ENCODE measurements at places on chromosomes 4 and X.

DNA sequence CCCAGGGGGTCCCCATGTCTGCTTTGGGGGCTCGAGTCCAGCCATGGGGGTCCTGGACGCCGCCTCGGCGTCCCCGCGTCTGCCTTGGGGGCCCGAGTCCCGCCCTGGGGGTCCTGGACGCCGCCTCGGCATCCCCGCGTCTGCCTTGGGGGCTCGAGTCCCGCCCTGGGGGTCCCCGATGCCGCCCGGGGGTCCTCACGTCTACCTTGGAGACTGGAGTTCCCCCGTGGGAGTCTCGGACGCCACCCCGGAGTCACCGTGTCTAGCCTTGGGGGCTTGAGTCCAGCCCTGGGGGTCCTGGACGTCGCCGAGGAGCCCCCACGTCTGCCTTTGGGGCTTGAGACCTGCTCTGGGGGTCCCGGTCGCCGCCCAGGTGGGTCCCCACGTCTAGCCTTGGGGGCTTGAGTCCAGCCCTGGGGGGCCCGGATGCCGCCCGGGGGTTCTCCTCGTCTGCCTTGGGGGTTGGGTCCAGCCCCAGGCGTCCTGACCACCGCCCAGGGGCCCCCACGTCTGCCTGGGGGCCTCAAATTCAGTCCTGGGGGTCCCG lies 1.1 kb upstream of the GTPBP6 start:
- DNase-seq = no peak

DNA sequence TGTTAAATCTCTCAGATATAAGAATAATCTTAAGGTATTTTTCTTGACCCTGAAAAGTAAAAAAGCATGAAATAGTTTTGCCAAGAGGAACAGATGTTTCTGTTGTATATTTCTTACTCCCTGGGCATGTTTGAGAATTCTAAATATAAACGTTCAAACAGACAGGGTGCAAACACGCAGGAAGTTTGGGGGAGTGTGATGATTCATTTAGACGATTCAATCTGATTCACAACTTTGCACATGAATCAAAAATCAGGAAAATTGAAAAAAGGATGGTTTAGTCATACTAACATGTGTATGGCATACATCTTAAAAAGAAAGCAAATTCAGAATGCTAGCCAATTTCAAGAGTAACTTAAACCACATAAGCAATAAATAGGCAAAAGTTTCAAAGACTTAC lies 340.3 kb upstream of the GRID2 start:
- DNase-seq = no peak

DNA sequence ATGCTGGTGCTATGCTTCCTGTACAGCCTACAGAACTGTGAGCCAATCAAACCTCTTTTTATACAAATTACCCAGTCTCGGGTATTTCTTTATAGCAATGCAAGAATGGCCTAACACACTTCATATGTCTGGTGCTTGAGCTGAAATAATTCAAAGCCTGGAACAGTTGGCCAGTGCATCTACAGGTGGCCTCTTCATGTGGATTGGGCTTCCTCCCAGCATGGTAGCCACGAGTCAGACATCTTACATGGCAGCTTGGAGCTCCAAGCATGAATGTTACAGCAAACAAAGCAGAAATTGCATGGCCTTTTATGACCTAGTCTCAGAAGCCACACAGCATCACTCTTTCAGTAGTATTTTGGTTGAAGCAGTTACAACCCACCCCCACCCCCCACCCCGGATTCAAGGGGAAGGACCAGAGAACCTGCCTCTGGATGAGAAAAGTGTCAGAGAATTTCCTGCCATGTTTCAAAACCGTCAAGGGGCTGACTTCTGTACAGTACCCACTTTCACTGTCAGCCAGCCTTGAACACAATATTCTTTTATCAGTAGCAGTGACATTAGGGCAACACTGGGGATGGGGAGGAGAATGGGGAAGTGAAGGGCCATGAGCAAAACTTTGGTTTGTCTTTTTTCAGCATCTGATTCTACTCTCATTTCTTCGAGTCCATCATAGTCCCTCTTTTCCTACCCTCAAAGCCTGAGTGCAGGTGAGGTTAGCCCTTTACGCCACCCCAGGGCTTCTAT lies 368.7 kb downstream of the BCOR start:
- no peak for DNase-seq

GRCh38 chr4:48033825-48034413 lies 17.3 kb downstream of the NIPAL1 start:
- no peak for DNase-seq

GRCh38 chr4:60485276-60485675 lies 714.9 kb upstream of the ADGRL3 start:
- no peak for DNase-seq

GRCh38 chr4:2938906-2939305 lies 24.3 kb downstream of the NOP14 start:
- peak; percentile 6 for DNase-seq

DNA sequence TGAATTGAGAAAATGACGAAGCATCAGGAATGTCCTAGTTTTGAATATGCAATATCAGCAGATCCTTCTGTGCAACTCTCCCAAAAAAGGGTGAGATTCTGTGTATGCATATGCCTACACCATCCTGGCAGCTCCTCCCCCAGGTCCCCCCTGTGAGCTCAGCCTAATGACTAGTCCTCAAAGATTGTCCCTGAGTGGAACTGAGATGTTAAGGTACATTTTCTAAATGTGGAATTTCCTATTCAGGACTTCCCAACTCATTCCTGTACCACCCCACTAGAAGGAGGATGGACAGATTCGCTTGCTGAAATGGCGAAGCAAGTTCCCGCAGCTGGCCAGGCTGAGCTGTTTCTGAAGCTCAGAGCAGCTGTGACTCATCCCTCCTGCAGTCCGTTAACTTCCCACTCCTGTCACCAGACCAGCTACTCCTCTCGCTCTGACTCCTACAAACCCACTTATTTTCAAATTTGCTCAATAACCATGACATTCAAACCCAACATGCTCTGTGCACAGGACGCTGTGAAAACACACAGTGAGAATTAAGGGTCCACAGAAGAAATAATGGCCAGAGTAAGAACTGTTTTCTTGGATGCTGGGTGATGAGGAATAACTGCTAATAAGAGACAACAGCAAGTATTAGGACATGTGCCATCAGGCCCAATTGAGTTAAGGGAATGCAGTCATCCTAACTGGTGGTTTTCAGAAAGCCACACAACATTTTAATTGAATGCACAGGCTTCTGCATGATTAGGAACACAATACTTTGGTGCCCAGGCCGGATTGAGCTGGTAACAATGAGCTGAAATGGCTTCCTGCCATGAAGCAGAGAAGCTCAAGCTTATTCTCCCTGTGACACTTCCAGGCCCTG lies 40.0 kb upstream of the IRF2 start:
- peak; percentile 15 for DNase-seq

DNA sequence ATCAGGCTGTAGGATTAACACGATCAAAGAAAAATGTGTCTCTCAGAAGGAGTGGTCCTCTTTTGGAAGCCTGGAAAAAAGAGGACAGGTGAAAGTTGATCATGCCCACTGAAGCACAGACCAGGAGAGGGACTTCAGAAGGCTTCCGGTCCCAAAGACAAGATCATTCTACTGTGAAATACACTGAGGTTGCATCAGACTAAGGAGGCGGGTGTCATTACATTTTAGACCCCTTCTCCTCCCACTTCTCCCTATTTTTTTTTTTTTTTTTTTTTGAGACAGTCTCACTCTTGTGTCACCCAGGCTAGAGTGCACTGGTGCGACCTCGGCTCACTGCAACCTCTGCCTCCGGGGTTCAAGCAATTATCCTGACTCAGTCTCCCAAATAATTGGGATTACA lies 67.5 kb downstream of the RBM47 start:
- DNase-seq = no peak

GRCh38 chr4:108774809-108775530 lies 12.1 kb upstream of the ETNPPL start:
- peak; percentile 53 for DNase-seq

GRCh38 chrX:55057675-55058249 lies 17.1 kb upstream of the PAGE2B start:
- DNase-seq = no peak

DNA sequence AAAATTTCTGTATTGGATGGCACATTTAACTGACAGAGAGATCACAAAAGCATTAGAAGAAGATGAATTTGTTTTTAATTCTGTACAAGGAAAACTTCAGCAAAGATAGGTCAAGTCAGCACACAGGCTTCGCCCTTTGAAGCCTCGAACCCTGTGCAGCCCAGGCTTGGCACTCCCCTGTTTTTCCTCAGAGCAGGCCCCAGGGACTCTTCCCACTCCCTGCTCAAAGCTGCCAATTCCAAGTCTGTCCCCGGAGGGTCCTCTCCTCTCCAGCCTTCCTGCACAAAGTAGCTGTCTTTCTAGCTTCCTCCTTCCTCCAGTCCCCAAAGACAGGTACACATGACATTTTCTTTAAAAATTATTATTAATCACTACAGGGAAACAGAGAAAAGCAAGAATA lies 466.3 kb downstream of the PPARGC1A start:
- no peak for DNase-seq

- no peak for DNase-seq
Measured at GRCh38 chr4:5146248-5146647, 95.0 kb downstream of the STK32B start.

- no peak for DNase-seq
Measured at GRCh38 chr4:182425302-182425701, 182.1 kb downstream of the TENM3 start.

DNA sequence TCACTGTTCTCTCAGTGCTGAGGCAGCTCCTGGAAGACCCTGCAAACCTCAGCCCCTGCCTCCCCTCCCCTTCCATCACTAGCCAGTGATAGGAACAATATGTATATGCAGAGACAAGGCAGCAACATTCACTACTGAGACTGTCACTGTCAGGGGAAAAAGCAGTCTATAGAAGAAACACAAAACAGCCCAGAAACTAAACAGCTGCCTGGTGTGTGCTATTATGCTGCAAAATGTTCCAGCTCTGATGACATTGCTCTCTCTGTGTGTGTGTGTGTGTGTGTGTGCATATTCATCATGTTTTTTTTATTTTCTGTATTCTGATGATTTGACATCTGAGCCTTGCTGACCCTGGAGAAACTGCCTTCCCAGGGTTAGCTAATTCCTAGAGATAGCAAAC lies 147.2 kb downstream of the SPATA18 start:
- DNase-seq = no peak

GRCh38 chr4:34718576-34719245 lies 1525.6 kb downstream of the ARAP2 start:
- no peak for DNase-seq

DNA sequence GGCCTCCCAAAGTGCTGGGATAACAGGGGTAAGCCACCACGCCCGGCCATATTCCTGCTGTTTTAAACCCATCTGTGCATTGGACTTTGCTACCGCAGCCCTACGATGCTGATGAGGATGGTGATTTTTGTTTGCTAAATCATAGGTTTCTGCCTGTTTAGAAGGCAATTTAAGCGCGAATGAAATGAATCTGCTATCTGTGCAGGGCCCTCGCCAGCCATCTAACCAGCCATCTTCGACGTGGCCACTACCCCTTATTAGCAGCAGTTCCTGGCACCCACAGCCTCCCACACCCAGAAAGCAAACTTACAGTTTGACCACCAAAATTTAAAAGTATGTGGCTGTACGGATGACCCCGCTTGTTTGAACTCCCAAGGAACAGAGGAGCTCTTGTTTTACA lies 178.5 kb downstream of the SHOX start:
- no peak for DNase-seq

- DNase-seq = no peak
Measured at GRCh38 chr4:85784947-85785346, 310.0 kb downstream of the ARHGAP24 start.

- DNase-seq = no peak
Measured at GRCh38 chr4:111713276-111713675, 432.0 kb upstream of the FAM241A start.

DNA sequence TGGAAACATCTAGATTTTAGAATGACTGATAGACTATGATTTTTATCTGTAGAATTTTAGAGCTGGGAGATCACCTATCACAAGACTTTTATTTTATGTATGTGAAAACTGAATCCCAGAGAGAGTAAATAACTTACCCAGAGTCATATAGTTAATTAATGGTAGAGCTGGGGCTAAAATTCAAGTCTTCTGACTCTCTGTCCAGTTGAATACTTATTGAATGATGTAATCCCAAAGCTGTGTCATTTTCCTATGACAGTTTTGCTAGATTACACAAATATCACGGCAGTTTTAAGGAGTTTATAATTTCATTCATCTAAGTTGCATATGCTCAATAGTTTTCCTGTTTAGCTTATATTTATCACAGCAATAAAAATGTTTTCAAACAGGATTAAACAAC lies 6.7 kb downstream of the NRK start:
- DNase-seq = no peak

GRCh38 chr4:145954924-145955339 lies 16.3 kb upstream of the ZNF827 start:
- DNase-seq = no peak

DNA sequence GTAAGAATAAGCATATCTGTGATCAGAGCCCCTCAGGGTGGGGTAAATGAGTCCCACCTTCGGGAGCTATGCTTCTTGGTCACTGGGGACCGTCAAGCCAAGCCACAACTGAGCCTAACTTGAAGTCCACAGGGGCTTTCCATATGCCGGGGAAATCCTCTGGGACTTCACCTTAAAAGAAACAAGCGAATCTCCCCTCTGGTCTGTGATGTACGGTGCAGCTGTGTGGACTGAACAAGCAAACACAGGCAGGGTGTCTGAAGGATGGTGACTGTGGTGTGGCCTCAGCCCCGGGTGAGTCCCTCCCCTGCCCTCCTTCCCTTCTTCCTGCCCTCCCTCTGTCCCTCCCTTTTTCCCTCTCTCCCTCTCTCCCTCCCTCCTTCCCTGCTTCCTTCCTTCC lies 29.7 kb upstream of the PPP2R2C start:
- no peak for DNase-seq

- no peak for DNase-seq
Measured at GRCh38 chr4:106080376-106080775, 185.1 kb downstream of the NPNT start.
